ENCODE measurements at places on chromosomes 6 and 20. TPM values are rescaled to one million over a fixed set of nuclear protein-coding genes. Genes with fewer than 3 reads are reported as not detected.
A peak's percentile ranks its signal among the peaks of the same experiment; 100 is the strongest.

DNA sequence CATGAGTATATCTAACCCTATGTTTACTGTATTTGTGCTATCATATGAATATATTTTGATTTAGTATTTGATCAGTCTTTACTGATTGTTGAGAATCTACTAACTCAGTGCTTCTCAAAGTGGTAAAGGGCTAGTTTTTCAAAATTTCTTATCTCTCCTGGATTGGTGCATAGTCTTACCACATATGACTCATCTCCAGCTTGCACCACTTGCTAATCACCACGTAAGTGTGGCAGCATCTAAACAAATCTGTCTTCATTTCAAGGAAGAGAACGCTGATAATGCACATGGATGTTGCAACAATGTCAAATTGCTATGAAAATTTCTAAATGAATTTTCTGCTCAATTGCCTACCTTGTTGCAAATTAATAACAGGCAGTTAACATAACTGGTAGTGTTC, 299.5 kb downstream of the PAX1 start:
- no peak for DNase-seq

GRCh38 chr6:3888153-3888957, 39.2 kb downstream of the FAM50B start:
- DNase-seq, result no peak

Gene LY6G6F
- total RNA-seq, result not detected

Gene TREM2
- total RNA-seq, result not detected

DNA sequence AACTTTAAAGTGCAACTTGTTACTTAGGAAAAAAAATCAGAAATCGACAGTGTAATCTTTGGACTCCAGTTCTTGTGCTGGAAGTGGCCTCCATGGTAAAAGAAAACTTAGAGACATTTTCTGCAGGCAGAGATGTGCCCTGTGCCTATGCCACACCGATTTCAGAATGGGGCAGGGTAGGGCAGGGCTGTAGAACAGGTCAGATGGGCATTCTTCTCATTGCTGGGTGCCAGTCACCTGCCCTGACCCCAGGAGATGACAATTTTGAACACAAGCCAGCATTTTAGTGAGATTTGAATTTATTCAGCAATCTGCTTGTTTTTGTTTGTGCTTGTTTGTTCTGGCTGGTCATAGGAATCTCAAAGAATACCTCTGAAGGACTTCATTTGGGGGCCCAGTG, 63.3 kb downstream of the SASH1 start:
- DNase-seq, result no peak

- no peak for DNase-seq
These were observed 11.5 kb upstream of the MEP1A start for GRCh38 chr6:46781478-46782378.

Gene BCAS1
- total RNA-seq, result 1.3 TPM

DNA sequence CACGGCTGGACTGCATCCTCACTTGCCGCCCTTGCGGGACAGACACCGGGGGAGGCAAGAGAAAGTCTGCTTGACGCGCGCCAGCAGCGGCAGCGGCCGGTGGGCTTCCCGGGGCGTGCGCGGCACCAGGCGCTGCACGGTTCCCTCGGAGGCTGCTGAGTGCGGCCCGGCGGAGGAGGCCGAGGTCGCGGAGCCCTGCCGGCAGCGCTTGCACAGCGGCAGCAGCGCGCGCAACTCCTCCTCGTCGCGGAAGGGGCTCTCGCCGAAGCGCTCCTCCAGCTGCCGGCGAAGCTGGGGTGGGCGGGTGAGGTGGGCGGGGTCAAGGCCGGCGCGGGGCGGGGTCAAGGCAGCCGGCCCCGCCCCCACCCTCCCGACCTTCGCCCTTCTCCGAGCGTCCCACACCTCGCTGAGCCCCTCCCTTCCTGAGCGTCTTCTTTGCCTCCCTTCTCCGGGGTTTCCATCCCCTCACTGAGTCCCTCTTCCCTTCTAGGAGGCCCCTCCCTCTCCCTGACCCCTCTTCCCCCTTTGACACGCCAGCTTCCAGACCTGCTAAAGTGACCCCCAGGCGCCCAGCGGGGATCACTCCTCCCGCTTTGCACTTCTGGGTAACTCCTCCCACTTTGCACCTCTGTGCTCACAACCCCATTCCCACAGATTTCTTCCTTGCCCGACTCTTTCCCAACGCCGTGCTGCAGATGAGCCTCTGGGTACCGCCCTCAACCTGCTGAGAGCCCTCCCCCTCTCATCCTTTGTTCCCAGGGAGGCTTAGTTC, 8.8 kb downstream of the DUSP15 start:
- DNase-seq, result peak; percentile 62

DNA sequence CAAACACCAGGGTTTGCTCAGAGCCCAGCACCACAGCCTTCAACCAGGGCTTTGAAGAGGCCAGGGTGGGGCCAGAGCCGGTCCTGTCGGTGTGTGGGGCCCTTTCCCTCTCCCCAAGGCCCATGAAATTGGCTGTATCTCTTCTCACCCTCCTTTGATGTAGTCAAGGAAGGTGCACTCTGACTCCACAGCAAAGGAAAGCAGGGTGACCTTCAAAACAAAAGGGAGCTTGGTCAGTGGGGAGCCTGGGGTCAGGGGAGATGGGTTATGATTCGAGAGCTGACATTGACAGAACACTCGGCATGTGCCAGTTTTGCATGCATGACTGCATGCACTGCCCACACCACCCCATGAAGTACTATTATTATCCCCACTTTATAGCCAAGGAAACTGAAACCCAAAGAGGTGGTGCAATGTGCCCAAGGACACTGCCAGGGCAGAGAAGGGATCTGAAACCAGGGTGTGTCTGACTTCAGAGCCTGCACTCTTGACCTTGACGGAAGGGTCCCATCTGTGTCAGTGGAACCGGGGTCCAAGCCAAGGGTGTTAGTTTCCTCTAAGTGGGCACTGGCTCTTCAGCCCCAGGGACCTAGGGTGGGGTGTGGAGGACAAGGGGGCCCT, 55.4 kb downstream of the RAB44 start:
- DNase-seq, result no peak

Gene PBOV1
- not detected for total RNA-seq

DNA sequence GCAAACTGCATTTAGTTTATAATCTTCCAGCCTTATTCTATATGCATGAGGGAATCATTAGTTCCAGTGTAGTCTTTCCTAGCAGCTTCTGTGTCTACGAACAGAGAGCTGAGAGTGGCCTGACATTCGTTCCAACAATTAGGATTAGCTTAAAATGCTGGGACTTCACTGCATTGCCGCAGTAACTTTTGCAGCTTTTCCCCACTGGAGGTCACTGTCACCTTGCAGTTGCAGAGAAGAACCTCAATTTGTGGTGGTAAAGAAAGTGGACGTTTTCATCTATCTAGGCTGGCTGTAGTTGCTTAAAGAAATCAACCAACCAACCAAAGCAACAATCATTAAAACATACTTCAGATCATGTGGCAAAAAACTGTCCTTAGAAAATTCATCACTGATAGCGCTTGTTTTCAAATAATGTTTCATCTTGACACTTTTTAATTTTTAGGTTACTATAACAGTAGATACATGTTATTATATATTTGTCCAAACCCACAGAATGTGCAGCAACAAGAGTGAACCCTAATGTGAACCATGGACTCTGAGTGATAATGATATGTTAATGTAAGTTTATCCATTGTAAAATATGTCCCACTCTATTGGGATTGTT, 12.2 kb downstream of the MYLK4 start:
- no peak for DNase-seq

DNA sequence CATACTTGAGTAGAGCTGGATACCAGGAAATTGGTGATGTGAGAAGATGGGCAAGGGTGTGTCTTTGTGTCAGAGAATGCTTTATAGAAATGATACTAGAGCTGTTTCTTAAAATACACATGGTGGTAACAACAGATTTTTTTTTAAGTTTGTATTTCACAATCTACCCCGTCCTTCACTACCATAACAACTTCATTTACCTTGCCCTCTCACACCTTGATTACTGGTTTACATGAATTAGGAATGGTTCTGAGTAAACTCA, 45.4 kb downstream of the RARS2 start:
- no peak for DNase-seq

DNA sequence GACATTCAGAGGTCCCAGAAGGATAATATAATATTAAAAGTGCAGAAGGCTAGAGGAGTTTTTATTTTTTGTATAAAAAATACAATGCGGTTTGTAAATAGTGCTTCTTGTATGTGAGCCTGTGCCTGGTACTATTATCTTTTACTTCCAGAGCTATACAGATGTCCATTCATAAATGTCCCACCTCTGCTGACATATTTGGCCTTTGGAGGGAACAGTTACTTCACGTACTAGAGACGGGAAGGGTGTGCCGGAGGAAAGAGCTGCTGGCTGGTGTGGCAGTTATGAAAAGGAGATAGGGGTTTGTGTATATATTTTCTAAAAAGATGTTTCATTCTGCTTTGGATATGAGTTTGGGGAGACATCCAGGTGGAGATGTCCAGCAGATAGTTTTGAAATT, 8.8 kb downstream of the CD109 start:
- no peak for DNase-seq

Gene ZNF343
- total RNA-seq, result 14.8 TPM

- DNase-seq, result no peak
These were observed 331.6 kb downstream of the RNGTT start for GRCh38 chr6:88631830-88632229.

DNA sequence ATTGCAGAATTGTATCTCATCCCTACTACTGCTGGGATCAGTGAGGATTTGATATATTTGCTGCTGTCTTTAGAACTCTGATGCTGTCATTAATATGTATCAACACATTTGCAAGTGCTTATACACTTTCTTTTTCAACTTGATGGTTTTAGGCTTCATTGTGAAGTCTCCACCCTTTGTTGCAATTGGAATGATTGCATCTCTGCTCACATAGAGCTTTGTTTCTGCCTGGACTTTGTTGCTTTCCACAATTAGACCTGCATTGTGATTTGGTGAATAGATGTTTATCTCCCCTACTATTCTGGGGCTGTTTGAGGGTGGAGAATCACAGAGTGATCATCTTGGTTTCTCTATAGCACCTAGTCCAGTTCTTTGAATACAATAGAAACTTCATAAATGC, 666.7 kb downstream of the EPM2A start:
- no peak for DNase-seq

GRCh38 chr20:30601974-30602373, 655.5 kb upstream of the DEFB115 start:
- DNase-seq, result no peak

DNA sequence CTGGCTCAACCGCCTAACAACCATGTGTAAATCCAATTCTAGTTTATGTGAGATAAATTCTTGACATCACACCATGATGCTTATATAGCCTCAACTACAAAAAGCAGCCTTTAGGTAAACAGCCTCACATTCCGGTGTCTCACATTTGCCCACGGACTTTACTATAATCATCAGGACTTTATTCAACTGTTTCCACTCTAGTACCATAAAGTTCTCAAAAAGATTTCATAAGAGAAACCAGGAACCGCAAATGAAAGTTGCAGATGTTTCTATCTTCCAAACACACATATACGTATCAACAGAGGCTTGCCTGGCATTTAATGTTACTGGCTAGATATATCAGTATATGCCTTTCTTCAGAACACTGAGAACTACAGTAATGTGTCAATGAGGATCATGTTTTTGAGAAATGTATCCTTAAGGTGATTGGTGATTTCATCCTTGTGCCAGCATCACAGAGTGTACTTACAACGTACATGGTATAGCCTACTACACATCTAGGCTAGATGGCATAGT, 80.0 kb downstream of the EPB41L2 start:
- DNase-seq, result no peak

Gene KCNK15
- total RNA-seq, result 0.09 TPM

All from activated B cell treated with CpG ODN at 0.5 μM for 24 hours (primary cell).